SK-N-SH (cell line): ENCODE measurements at places on chromosomes 11 and 22. TPM values are rescaled to one million over a fixed set of nuclear protein-coding genes. Genes with fewer than 3 reads are reported as not detected.

- no peak overlapping the region for H3K4me3 ChIP-seq
- peaks cover 9% of the 10 kb centered on the region; the same call in 1 of the 2 replicates for H3K36me3 ChIP-seq
- H3K27me3 ChIP-seq, result no peaks in the 10 kb centered on the region
- no peak overlapping the region for H3K27ac ChIP-seq
- no peaks in the 10 kb centered on the region for H3K4me1 ChIP-seq
These were observed 11.8 kb downstream of the HIKESHI start for GRCh38 chr11:86313793-86314192.

MS4A3 gene
- polyA plus RNA-seq, result not detected in 2 replicates

GRCh38 chr22:20750461-20751184, 23.3 kb upstream of the SERPIND1 start:
- no peak overlapping the region for H3K27ac ChIP-seq
- no peaks in the 10 kb centered on the region for H3K27me3 ChIP-seq
- H3K4me1 ChIP-seq, result no peaks in the 10 kb centered on the region

DNA sequence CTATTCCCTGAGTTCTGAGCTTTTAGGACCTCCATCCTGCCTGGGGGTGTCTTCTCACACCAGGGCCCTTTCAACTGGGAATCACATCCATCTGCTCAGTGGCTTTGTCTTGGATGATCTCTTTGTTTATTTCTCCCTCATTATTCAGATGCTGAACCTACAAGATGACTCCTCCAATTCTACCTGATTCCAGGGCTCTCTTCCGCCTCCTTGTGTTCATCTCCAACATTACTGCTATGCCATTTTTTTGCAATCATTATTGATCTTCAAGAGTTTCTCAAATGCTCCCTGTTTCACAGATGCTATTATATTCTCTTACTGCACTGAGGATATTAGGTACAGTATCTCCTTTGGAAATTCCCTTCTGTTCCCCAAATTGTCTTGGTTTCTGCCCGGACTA, 307.7 kb downstream of the SHANK2 start:
- no peak for DNase-seq
- no peak overlapping the region for H3K27ac ChIP-seq
- H3K36me3 ChIP-seq, result no peaks in the 10 kb centered on the region
- H3K4me3 ChIP-seq, result no peak overlapping the region

DNA sequence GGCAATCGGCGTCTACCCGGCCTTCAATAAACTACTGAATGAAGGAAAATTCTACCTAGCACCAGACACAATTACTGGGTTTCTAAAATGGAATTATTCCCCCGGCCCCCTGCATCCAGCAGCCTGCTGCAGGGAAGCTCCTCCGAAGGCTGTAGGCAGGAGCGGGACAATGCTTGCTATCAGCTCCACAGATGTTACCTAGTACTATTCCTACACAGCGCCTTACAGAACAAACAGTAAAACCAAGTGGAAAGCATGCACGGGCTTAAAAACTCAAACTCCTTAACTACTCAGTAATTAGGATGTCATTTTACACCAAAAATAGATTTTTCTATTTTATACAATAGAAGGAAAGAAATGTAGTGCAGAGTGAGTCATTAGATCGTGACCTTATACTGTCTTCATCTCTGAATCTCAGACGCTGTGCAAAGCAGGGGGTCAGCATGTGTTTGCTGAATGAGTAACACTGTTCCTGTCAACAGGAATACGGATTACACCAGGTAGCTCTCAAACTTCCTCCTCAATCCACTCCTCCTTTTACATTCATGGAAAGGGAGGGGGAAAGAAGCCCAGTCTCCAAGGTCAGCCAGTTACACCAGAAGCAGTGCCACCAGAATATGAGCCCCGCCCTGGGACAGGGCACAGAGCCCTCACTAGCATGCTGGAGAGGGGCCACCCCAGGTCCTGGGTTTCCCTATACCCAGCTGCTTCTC, 74.9 kb downstream of the PACSIN2 start:
- no peaks in the 10 kb centered on the region for H3K27me3 ChIP-seq
- peak overlapping the region; percentile 6; the same call in 1 of the 2 replicates for H3K4me3 ChIP-seq
- no peak overlapping the region for H3K27ac ChIP-seq
- no peak for DNase-seq
- peaks cover 5% of the 10 kb centered on the region for H3K36me3 ChIP-seq
